ENCODE measurements at places on chromosomes 7 and 10.

- no peak for DNase-seq
Observed at GRCh38 chr7:20284771-20285143, 45.9 kb upstream of the ITGB8 start.

DNA sequence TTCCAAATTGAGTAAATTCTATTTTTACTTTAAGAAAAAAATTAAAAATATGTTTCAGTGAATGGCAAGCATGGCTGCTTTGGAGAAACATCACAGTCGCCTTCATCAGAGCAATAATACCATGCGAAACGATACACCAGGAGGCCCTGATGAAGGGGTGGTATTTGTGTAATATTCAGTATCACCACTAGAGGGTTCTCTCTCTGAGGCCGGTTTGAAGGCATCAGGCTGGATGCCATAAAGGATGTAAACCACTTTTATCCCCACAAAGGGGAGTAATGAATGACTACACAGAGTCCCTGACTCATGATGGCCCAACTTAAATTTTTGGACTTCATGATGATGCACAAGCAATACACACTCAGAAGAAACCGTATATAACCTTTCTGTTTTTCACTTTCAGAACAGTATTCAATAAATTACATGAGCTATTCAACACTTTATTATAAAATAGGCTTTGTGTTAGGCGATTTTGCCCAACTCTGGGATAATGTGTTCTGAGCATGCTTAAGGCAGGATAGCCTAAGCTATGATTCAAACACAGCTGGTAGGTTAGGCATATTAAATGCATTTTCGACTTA lies 95.5 kb downstream of the PPP1R17 start:
- peak; percentile 67 for DNase-seq

- DNase-seq, result no peak
Observed at GRCh38 chr10:107728807-107729206, 564.3 kb upstream of the SORCS1 start.

GRCh38 chr7:105298439-105298894 lies 90.3 kb downstream of the SRPK2 start:
- DNase-seq, result no peak

Data from Caco-2 (cell line).